ENCODE measurements at places on chromosomes 3 and 15.
A peak's percentile ranks its signal among the peaks of the same experiment; 100 is the strongest.

DNA sequence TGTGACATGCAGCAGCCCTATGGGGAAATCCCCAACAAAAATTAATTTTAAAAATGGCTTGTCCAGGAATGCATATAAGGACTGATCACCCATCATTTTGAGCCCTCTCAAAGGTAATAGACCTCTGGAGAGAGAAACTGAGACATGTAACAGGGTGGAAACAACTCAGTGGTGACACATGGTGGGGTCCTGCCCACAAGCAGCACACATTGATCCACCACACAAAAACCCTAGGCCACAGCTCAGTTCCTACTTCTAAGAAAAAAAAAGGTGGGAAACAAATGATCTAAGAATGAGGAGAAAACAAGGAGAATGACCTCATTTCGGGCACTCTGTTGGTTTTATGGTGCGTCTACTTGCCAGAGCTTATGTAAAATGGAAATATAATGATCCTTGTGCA, 1.9 kb upstream of the SLC41A3 start:
- no peak for DNase-seq

GRCh38 chr15:82858932-82859331, 49.5 kb downstream of the WHAMM start:
- DNase-seq = no peak

- DNase-seq = no peak
These were observed 182.2 kb downstream of the GAP43 start for GRCh38 chr3:115805520-115805919.

GRCh38 chr15:38046257-38047051, 112.0 kb downstream of the TMCO5A start:
- peak; percentile 59 for DNase-seq

- DNase-seq = no peak
These were observed 472.7 kb downstream of the RAP2B start for GRCh38 chr3:153634683-153635082.

- DNase-seq = no peak
These were observed 290.4 kb upstream of the C2CD4B start for GRCh38 chr15:62455441-62455921.

- no peak for DNase-seq
These were observed 869 bp upstream of the TSC22D2 start for GRCh38 chr3:150407051-150407807.

DNA sequence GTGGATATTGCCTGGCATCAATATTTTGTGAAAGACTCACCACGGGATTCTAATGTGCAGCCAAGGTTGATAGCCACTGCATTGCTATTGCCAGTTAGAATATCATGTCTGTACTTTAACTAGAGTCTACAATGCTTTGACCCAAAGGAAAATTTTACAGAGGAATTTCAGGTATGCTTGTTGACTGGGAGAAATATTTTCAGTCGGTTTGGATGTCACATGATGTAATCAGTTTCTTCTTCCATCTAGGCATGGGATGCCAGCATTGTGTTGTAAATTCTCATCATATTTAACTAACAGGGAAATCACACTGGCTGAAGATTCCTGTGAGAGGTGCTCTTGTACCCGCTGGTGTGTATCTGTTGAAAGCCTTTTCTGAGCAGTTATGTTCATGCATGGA, 508.9 kb upstream of the ADAMTS9 start:
- peak; percentile 60 for DNase-seq

DNA sequence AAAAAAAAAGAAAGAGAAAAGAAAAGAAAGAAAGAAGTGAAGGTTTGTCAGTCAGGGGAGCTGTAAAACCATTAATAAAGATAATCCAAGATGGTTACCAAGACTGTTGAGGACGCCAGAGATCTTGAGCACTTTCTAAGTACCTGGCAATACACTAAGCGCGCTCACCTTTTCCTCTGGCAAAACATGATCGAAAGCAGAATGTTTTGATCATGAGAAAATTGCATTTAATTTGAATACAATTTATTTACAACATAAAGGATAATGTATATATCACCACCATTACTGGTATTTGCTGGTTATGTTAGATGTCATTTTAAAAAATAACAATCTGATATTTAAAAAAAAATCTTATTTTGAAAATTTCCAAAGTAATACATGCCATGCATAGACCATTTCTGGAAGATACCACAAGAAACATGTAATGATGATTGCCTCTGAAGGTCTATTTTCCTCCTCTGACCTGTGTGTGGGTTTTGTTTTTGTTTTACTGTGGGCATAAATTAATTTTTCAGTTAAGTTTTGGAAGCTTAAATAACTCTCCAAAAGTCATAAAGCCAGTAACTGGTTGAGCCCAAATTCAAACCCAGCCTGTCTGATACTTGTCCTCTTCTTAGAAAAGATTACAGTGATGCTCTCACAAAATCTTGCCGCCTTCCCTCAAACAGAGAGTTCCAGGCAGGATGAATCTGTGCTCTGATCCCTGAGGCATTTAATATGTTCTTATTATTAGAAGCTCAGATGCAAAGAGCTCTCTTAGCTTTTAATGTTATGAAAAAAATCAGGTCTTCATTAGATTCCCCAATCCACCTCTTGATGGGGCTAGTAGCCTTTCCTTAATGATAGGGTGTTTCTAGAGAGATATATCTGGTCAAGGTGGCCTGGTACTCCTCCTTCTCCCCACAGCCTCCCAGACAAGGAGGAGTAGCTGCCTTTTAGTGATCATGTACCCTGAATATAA, 2.0 kb downstream of the B2M start:
- DNase-seq = peak; percentile 42

DNA sequence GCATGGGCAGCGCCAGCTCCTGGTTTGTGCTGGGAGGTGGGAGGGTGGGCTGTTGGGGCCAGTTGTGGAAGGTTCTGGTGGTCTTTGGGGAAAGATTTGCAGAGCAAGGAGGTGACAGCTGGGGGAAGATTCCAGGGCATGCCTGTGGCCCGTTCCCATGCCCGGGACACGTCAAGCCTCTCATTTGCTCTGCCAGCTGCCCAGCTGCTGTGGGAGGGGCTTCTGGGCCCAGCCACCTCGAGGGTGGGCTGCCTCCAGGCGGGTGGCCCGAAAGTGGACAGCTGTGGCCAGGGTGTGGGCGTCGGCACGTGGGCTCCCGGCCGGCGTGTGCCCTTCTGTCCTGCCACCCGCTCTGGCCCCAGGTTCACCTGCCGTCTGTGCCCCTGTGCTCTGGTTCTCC, 17.2 kb downstream of the PLXNA1 start:
- no peak for DNase-seq
